CD4-positive, alpha-beta T cell treated with Interleukin-4 for 1 hour (primary cell): ENCODE measurements at places on chromosomes 7 and 10.

DNA sequence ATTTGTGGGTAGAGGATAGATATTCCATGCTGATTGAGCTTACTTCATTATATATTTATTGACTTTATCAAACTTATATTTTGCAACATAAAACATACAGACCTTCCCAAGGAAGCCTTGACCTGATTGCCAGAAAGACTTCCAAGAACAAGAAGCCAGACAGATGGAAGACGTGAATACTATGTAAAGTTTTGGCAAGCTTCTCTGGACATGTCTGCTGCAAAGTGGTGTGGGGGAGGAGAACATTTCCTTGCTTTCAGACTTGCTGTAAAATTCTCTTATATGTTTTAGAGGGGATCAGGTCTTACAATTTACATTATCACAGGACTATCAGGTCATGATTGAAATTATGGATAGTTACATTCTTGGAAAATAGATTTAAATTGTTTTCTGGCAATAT is 23.4 kb downstream of the GPR158 start:
- no peak for DNase-seq

GRCh38 chr7:41892356-41893100 is 189.6 kb upstream of the INHBA start:
- DNase-seq, result no peak

- no peak for DNase-seq
Observed at GRCh38 chr7:30873656-30874055, 38.0 kb upstream of the AQP1 start.

GRCh38 chr10:124739119-124739921 is 4.9 kb downstream of the FAM53B start:
- no peak for DNase-seq

GRCh38 chr7:141198194-141198958 is 124.5 kb downstream of the TMEM178B start:
- DNase-seq, result no peak

DNA sequence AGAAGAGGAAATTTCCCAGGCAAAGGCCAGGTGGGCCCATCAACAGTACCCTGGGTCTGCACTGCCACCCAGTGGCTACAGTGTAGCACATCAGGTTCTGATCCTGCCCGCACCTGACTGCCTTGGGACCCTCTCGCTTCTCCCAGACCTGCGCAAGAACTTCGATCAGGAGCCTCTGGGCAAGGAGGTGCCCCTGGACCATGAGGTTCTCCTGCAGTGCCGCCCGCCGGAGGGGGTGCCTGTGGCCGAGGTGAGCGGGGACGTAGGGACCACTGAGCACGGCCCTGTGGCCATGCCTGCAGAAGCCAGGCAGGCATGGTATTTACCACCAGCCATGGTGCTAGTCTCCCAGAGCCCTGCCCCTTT is 33.9 kb upstream of the SLC29A3 start:
- no peak for DNase-seq
